ENCODE measurements at places on chromosomes 1 and 21.

DNA sequence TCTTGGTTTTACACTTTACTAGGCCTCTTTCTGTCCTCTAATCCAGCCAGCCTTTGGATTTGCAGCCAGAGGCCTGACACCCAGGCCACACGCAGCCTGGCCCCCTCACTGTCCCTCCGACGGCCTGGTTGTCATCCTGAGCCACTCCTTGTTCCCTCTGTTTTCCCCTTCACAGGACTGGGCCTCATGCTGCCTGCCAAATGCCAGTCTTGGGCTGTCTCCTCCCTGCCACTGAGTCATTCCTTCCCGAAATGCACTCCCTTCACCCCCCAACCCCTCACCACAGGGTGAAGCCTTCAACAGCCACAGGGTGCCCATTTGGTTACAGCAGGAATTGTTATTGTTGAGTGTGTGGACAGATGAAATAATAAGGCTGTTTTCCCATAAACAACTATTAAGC is 21.3 kb downstream of the ACOT11 start:
- DNase-seq: no peak

DNA sequence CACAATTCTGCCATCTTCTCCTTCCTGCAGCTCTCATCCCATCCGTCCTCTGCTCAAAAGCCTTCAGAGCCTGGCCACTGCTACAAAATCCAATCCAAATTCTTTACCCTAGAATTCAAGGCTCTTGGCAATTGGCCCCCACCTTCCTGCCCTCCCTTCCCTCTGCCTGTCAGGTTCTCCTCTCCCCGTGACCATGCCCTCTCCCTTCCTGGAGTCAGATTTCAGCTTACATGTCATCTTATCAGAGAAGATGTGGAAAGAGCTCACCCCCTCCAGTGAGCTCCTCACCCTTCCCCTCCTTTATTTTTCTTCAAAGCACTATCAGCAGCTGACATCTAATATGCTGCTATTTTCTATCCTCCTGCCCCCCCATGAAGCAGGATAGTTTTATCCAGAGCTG is 86.9 kb downstream of the GRIK3 start:
- no peak for DNase-seq

GRCh38 chr1:244869364-244869827 is 5.1 kb upstream of the HNRNPU start:
- DNase-seq: no peak

GRCh38 chr1:155976913-155977689 is 1.2 kb downstream of the ARHGEF2 start:
- DNase-seq: no peak

GRCh38 chr1:18373882-18374493 is 106.7 kb upstream of the KLHDC7A start:
- DNase-seq: no peak

DNA sequence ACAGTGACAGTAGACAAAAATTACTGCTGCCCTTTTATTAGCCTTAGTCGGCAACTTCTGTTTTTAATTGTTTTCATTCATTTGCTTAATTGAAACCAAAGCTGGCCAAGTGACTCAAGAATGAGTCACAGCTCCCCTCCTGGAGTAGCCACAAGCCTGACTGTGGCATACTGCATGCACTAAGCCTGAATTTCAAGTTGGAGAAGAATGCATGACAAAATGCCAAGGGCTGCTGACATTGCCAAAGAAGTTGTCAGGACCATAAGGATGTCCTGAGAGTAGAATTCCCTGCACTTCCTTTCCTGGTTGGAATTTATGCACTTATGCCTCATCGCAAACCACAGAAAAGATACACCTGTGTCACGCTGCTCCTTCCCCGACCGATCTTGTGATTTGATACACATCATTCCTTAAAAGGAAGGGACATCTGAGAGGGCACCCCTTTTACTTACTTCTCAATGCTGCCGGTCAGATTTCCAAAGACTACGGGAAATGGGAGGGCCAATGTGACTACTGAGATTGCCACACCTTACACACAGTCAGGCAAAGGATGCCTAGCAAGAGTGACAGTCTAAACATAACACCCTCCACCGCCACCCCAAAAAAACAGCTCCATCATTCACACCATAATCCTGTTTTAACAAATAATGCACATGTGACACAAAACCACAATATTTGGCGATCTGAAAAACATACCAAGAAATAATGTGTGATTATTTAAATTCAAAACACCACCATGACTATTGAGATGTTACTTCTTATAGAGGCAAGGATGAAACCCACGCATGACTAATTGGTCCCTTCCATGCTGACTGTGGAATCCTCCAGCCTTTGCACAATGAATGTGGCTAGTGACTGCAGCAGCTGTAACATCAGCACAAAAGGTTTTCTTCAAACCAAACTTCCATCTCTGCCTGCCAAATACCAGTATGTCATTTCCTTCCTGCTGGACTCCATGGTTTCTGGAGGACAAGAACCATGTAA is 28.2 kb downstream of the VAV3 start:
- no peak for DNase-seq

DNA sequence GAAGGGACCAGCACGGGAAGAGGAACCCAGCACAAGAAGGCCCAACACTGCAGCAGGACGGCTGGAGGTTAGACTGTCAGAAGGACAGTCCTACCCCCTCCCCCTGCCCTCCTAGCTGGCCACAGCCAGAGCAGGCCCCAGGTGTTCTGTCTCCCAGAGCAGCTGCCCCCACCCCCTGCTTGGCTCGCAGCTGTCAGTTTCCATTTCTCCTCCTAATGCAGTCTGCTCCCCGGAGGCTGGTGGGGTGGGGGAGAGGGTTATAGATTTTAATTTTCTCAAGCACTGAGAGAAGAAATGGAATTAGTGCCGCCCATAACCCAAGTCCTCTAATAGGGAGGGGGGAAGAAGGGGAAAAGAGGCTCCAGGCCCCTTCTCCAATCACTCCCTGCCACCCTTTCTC is 13.0 kb upstream of the PEAR1 start:
- no peak for DNase-seq

DNA sequence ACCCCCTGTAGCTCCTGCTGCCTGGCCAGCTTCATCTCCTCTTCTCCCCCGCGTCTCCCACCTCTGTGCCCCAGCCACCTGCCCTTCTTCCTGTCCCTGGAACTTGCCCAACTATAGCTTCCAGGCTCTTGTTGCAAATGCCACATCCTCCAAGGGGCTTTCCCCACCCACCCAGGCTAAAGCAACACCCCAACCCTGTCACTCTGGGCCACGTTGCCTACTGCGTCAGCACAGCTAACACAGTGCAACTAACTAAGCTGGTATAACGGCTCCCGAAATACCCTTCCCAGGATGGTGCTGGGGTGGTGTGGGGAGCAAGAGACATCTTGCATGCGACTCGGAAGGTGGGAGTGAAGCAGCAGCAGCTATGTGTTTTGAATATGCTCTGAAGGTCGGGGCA is 19.7 kb downstream of the CAMK2N1 start:
- no peak for DNase-seq

DNA sequence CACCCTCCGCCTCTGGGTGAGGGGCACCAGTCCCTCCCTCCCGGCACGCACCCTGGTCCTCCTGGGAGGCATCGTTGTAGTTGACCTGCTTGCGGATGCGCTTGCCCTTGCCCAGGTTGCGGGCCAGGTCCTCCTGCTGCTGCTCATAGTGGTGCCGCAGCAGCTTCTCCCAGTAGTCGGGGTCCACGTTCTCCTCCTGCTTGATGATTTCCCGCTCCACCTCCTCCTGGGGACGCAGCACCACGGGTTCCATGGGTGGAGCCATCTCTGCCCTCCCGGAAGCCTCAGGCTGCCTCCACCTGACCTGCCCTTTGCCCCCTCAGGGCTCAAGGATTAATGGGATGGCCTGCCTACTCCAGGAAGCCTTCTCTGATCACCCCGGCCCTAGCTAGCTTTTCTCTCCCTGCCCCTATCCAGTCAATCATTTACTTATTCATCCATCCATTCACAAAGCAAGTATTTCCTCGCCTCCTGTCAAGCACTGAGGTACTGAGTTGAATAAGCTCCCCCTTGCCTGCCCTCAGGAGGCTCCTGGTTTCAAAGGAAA is 53.5 kb downstream of the CHD5 start:
- no peak for DNase-seq
